GM13977 (cell line): ENCODE measurements at places on chromosomes 7 and 10.
A peak's percentile ranks its signal among the peaks of the same experiment; 100 is the strongest.

GRCh38 chr7:35380739-35381224 is 126.9 kb upstream of the TBX20 start:
- no peak for DNase-seq

DNA sequence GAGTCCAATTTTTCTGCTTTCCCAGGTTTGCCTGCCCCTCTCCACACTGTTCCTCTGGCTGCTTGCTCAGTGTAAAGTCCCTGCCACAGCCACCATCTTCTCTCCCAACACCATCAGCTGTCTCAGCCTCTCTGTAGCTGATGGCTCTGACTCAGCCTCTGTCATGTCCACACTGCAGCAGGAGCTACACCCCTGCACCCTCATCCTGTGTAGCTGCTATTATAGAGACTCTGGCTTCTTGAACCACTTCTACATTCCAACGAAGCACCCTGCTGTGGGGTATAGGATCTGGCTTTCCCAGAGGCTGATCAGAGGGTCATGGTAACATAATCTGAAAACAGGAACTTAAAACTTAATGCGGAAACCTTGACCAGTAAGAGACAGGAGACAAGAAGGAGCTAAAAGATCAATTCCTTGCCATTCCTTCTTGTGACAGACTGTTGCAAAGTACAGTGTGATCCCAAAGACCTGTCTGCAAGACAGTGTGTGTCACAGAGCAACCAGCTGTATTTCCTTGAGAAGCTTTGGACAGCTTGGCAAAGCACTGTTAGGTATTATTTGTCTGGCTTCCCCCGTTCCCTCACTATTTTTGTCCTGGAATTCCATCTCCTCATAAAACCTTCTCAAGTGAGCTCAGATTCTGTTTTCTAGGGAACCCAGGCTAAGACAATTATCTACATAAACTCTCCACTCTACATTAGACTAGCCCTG is 42.3 kb downstream of the NRCAM start:
- no peak for DNase-seq

- DNase-seq, result no peak
Measured at GRCh38 chr7:6691609-6692106, 15.1 kb downstream of the ZNF12 start.

GRCh38 chr10:17533731-17534130 is 79.3 kb upstream of the ST8SIA6 start:
- DNase-seq, result no peak

DNA sequence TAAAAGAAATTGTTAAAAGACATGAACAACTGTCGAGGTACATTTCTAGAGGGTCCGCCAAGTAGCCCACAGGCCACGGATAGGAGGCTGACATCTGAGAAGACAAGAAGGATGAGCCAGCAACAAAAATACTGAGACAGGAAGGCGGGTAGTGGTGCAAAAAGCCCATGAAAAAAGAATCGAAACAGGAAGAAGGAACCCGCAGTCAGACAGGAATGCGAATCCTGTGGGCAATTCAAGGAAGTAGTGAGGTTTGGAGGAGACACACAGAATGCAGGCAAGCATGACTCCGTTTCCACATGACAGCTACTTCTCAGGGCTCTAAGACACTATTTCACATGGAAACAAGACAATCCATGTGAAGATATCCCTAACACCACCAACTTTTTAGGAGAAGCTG is 125.2 kb downstream of the DOCK4 start:
- no peak for DNase-seq

GRCh38 chr10:61882621-61883370 is 18.7 kb upstream of the ARID5B start:
- DNase-seq, result no peak

DNA sequence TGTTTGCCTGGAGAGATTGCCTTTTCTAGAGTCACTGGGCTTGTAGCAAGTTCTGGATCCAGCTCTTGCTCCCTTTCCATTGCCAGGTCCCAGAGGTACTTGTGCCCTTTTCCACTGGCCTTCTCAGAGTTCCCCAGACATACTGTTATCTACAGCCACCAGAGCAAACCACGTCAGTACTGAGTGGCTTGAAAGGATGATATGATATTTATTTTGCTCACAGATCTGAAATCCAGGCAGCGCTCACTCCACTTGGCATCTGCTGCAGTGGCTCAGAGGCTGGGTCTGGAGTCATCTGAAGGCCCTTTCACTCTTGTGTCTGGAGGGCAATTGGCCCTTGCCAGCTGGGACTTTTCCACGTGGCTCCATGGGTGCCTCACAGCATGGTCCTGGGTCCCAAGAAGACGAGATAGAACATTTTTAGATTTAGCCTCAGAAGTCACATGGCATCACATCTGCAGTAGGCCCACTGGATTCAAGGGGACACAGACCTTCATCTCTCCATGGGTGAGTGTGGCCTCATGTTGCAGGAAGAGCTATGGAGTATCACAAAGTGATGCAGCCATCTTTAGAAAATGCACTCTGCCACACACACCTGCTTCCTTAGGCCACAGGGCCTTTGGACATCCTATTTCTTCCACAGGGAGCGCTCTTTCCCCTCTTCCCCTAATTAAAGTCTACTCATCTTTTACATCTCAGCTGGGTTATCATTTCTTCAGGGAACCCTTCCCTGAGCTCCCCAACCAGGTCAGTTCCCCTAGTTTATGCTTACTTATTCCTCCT is 22.9 kb upstream of the TCF7L2 start:
- DNase-seq, result no peak

DNA sequence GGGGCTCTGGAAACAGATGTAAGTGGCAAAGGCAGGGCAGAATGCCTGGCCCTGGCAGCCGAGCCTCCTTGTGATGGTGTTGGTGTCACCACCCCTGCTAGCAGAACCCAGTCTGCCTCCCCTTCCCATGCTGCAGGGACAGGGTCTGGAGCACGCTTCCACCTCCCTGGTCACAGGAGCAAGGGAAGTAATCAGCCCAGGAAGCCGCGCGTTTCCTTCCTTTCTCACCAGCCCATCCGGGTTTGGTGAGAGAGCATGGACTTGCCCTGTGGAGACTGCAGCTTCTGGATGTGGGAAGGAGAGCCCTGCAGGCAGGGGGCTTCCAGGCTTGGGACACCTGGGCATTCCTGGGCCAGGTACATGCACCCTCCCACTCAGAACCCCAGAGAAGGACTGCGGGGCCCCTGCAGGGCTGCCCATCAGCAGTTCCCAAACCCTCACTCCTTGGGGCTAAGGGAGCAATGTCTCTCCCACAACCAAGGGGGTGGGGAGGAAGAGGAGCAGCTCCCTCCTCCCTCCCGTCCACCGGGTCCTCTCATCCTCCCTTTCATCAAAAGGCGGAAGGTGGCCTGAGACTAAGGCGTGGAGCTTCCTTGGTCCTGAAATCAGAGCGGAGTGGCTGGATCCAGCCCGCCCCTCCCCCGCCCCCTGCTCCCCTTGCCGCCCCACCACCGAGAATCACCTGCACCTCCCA is 1.8 kb downstream of the MMRN2 start:
- no peak for DNase-seq

DNA sequence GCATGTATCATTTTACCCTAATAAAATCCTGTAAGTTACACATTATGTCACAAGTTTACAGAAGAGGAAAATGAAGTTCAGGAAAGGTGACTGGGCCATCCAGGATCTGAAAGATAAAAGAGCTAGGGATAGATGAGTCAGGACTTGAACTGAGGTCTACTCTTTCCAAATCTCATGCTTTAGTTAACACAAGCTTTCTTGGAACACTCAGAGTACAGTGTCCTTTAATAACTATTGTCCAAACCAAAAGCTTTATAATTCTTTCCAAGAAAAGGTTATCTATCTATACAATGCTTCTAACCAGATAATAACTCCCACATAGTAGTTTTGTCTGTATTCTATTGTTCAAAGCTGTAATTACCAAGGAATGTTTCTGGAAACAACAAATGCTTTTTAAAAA is 164.6 kb downstream of the LRRN3 start:
- no peak for DNase-seq

GRCh38 chr7:42167631-42168236 is 69.3 kb downstream of the GLI3 start:
- no peak for DNase-seq

GRCh38 chr7:111678986-111679385 is 116.7 kb upstream of the IMMP2L start:
- no peak for DNase-seq

- DNase-seq, result no peak
Measured at GRCh38 chr10:116160271-116160670, 112.7 kb downstream of the GFRA1 start.

GRCh38 chr7:105487579-105488571 is 34.2 kb downstream of the PUS7 start:
- DNase-seq, result peak; percentile 30

- DNase-seq, result no peak
Measured at GRCh38 chr7:32539919-32540531, 44.7 kb downstream of the AVL9 start.

- no peak for DNase-seq
Measured at GRCh38 chr10:16966991-16967865, 150.0 kb upstream of the RSU1 start.

GRCh38 chr7:20896996-20897395 is 110.3 kb upstream of the SP8 start:
- DNase-seq, result no peak

GRCh38 chr7:22287412-22287811 is 69.5 kb downstream of the RAPGEF5 start:
- no peak for DNase-seq

- DNase-seq, result no peak
Measured at GRCh38 chr7:19677180-19677579, 31.7 kb downstream of the POLR1F start.

GRCh38 chr7:98993024-98993897 is 114.9 kb downstream of the TRRAP start:
- DNase-seq, result no peak

GRCh38 chr7:35485436-35485835 is 209.5 kb downstream of the HERPUD2 start:
- no peak for DNase-seq

- DNase-seq, result no peak
Measured at GRCh38 chr10:55220975-55221374, 419.9 kb upstream of the PCDH15 start.

- no peak for DNase-seq
Measured at GRCh38 chr7:48087349-48087748, 1.7 kb upstream of the UPP1 start.

DNA sequence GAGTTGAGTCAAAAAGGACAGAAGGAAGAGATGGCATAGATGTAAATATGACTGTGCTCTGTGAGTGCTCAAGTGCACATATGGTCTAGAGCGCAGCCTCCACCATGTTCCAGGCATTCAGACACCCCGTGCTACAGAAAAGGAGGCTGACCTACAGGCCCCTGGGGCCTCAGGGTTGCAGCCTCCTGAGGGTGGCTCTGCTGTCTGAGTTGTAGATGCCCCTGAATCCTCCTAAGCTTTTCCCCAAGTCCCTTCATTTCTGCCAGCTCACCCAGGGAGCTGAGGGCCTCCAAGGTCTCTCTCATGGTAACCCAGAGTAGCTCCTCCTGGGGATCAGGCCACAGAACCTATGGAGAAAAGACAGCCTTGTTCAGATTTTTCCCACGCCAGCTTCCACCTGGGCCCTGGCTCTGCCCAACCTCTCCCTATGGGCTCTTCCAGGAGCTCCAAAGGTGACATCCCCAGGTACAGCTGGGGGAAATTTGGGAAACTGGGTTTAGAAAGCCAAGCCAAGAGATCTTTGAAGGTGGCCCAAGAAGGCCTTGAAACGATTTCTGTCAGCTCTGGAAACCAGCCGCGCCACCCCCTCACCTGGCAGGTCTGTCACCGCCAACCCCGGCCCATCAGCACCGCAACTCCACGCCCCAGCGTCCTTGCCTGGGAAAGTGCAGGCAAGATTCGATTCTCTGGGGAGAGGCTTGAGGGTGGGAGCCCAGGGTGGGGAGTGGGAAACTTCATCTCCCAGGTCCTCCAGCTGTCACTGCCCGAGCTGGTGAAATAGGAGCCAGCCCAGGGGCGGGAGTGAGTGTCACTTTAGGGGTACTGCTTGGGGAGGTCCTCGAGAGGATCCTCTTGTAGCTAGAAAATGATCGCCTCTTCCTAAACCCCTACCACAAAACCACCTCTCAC is 2.4 kb downstream of the ZNF467 start:
- DNase-seq, result no peak

DNA sequence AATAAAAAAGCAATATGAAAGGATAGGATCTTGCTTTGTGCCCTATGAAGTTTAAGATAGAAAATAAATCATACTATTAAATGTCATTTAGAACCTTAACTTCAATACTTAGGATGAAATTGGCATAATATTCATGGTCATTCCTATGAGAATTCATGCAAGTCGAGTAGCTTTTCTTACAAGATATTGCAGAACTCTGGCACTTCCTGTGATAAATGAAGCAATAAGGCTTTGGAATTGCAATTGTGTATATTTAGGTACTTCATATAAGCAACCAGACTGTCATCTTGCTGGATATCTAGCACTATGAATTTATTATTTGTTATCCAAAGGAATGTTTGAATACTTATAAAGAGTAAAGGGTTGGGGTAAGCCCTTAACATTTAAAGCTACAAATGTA is 116.5 kb downstream of the ZNF438 start:
- no peak for DNase-seq

- DNase-seq, result no peak
Measured at GRCh38 chr10:90328459-90328858, 529.4 kb downstream of the HTR7 start.

- no peak for DNase-seq
Measured at GRCh38 chr7:103964269-103964668, 25.2 kb downstream of the RELN start.

- DNase-seq, result no peak
Measured at GRCh38 chr10:53396876-53397275, 624.3 kb upstream of the MBL2 start.

DNA sequence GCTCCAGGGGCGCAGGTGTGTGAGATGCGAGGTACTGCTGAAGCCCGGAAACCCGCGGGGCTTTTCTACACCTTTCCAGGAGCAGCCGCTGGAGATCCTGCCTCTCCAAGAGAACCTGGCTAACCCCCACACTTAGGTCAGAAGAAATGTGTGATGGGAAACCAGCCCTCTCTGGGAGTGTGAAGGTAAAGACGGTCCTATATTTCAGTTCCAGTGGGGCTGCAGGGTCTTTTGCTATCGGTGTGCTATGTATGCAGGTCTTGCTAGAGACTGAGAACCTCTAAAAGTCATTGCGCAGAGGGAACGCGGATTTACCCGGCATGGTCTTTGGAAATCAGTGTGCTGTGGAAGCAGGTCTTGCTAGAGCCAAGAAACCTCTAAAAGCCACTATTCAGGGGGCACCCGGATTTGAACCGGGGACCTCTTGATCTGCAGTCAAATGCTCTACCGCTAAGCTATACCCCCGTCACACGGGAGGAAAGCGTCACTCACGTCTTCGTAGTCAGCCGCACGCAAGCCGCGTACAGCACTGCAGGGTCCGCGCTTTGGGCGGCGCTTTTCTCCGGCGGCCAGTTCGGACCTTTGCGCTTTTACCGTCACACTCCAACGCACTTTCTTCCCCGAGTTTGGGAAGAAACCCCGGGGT is 46.0 kb downstream of the ZNF777 start:
- DNase-seq, result no peak

- DNase-seq, result no peak
Measured at GRCh38 chr7:154373956-154374355, 321.8 kb downstream of the DPP6 start.
